ENCODE measurements at places on chromosomes 11 and 22.

GRCh38 chr22:29476116-29476515 is 3.9 kb upstream of the NEFH start:
- DNase-seq = no peak

DNA sequence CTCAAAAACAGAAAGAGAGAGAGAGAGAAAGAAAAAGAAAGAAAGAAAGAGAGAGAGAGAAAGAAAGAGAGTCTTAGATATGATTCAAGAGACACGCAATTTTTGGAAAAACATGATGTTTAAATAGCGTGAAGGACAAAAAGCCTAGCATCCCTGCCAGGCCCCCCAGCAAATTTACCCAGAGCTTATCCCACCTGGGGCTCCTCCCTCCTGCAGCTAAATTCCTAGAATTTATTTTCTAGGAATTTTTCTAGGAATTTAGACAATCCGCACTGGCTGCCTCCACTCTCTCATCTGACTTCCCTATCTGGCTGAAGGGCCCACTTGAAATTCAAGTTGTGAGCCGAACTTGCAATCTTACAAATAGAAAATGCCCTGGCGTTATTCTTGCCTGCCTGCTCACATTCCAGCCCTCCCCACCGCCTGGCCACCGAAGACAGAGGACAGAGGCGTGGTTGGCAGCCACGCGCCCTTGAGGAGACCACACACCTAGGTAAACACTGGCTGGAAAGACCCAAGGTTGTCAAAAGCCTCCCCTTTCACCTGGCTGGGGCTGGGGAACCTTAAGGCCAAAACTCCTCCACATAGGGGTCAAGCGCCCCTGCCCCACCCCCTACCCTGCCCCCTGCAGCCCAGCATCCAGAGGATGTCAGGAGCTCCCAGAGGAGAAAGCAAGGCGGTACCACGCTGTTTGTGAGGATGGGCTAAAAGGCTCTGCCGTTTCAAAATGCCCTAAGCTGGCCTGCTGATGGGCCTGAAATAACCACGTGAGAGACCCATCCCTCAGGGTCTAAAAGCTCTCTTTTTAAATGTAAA is 42.2 kb downstream of the AHNAK start:
- DNase-seq = no peak

- DNase-seq = peak; percentile 49
Observed at GRCh38 chr11:33970984-33971466, 79.1 kb upstream of the LMO2 start.

DNA sequence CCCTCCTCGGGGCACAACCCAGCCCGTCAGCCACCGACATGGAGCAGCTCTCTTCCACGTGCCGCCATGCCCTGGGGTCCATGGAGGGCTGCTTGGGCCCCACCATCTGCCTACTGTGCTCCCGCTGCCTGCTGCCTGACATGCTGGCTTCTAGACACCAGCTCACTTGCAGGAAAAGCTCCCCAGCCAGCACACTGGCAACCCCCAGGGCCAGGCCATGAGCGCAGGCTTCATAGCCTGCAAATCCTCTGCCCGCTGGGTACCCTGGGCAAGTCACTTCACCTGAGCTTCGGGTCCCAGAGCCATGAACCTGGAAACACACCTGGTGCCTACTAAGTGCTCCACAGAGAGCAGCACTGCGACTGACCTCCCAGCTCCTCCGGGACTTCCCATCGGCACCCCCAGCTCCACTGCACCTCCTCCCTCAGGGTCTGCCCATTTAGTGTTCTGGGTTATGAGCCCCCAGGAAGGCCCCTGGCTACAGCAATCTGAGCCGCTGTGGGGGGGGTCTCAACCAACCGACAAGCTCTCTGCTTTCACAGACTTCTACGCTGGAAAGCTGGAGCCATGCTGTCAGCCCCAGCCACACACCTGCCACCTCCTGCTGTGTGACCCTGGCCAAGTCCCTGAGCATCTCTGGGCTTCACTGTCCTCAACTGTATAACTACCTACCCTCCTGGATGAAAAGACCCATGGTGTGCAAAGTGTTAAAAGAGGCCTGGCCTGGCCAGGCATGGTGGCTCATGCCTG is 139.2 kb downstream of the CRYBB2 start:
- no peak for DNase-seq

- DNase-seq = peak; percentile 6
Observed at GRCh38 chr11:100778166-100778785, 91.2 kb downstream of the ARHGAP42 start.

DNA sequence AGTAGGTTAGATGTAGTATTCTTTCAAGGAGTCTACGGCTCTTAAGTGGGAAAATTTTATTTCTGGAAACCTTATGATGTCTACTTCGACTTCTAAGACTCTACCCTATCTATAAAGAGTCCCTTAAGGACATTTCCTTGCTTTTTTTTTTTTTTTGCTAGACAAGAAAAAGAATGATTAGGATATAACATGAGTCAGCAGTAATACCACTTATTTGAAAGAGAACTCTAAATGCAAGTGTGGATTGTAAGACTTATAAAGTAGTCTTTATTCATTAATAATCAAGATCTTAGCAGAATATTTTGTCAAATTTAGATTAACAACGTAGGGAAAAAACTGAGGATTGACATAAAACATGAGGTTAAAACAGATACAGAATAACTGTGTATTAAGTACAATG is 71.0 kb downstream of the DKK3 start:
- no peak for DNase-seq

DNA sequence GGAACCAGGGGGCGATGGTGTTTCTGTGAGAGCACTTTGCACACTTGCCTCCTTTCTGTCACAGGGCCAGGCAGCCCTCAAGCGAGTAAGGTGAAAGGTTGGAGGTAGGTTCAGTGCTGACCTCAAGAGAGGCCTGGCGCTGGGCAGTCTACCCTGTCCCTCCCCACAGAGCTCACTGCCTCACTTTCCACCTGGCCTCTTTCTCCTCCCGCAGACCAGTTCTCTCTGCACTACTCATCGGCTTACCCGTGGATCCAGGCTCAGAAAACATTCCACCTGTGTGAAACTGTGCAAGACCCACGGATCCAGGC is 16.8 kb downstream of the APOL5 start:
- no peak for DNase-seq

DNA sequence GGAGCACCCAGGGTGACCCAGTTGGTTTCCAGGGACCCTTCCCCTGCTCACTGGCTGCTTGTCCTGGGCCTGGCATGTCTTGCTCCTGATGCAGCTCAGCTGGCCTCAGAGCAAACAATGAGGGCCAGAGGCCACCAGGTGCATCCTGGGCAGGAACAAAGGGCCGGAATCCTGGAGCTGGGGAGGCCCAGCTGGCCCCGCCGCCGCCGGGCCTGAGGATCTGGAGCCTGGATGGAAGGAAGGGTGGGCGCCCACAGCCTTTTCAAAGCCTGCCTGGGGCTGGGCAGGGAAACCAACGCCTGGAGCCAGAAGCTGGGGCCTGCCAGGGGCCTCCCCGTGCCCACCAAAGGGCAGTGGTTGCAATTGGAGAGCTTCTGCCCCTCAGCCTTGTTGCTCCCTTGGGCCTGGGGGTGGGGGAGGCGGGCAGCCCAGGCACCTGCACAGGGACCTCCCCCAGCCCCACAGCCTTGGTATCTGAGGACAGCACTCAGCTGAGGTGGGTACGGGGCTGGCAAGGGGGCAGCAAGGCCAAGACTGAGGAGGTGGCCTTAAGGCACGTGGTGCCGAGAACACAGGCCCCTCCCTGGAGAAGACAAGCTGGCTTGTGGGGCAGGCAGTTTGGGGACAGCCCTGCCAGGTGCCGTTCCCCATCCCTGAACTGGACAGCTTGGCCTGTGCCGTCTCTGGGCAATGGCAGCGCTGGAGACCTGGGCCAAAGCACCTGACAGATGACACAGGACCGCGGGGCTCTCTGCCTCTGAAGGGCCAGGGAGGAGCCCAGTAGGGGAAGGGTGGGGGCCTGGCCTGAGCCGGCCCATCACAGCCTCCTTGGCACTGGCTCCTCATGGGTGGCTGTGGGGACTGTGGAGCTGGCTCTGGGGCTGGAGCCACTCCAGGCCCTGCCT is 7.1 kb upstream of the ADORA2A start:
- no peak for DNase-seq

DNA sequence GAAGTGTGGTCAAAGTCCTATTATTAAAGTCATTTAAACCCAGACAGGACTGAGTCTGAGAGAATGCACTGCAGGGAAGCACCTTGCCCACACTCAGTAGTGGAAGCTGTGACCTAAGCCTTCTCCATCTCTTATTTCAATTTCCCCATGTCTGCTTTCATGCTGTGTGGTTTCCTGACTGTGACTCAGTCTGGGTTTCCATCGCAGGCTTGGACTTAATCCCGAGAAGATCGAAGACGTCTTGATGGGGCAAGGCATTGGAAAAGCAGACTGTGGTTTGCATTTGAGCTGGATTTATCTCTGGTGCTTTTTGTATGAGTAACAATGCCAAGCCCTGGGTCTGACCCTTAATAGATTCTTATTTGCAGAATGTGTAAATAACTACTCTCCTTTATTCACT is 238.9 kb downstream of the NTM start:
- peak; percentile 96 for DNase-seq

DNA sequence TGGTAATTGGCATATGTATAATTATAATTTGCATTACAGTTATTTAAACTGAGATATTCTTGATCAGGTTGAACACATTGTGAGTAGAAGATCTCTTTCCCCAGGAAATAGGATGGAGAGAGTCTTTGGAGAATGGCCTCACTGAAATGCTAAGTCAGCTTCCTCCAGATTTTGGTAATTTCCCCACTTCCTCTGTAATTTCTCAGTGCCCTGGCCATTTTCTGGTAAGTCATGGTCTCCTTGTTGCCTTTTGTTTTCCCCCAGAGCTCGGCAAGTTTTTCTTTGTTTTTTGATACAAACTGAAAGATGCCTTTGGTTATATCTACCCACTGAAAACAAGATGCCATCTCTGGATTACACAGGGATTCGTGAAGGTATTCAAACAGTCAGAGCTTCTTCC is 12.8 kb upstream of the FBXO3 start:
- no peak for DNase-seq

DNA sequence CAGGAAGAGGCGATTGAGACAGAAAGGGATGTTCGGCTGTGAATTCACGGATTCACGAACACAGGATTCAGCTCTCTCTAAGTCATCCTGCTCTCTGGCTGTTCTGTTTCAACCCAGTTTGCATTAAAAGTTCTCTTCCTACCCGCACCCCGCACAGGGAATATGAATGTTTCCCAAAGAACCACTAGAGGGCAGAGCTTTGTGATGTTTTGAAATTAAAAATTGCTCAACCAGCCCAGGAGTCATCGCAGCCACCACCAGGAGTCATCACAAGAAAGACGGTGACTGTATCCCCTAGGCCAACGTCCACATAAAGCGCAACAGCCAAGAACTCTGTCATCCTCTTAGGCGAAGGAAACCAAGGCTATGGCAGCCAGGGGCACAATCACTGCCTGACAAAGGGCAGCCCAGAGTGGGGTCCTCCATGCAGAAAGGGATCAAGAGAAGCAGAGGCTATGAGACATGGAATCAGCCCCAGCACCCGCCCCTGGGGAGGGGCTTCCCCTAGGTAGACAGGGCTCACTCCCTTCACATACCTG is 122.4 kb downstream of the WT1 start:
- peak; percentile 86 for DNase-seq

DNA sequence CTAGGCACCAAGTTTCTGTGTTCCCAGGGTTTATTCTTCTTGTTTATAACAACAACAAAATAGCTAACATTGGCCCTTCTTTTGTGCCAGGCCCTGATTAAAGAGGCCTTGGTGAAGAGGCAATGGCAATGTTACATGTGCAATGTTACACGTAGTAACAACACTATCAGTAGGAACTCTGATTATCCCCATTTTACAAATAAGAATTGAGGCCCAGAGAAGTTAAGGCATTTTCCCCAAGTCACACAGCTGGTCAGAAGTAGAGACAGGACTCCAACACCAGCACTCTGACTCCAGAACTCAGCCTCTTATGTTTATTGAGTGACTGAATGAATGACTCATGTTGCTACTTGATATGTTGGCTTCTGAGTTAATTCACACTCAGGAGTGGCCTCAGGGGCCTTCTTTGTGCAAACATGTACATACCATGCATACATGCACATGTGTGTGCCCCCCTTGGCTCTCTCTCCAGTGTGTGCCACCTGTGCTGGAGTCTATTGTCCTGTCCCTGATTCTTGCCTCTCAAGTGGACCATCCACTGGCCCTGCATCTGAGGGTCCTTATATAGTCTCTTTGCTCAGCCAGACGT is 98.4 kb downstream of the TP53I11 start:
- no peak for DNase-seq

DNA sequence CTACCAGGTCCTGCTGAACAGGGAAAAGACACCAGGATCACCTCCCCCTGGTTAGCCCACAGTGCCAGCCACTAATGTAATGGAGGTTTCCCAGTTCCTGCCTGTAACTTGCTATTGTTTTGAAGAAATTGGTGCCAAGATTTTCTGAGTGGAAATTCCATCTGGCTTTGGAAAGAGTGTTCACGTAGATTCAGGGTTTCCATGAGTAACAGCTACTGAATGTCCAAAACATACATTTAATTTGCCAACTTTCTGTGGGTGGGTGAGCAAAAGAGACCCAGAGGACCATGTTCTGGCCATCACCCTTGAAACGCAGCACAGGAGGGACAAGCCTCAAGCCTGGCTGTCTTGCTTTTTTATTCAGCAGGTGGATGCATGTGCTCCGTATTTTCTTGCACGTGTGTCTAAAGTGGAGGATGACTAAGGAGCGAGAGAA is 8.8 kb upstream of the DKK3 start:
- DNase-seq = no peak

DNA sequence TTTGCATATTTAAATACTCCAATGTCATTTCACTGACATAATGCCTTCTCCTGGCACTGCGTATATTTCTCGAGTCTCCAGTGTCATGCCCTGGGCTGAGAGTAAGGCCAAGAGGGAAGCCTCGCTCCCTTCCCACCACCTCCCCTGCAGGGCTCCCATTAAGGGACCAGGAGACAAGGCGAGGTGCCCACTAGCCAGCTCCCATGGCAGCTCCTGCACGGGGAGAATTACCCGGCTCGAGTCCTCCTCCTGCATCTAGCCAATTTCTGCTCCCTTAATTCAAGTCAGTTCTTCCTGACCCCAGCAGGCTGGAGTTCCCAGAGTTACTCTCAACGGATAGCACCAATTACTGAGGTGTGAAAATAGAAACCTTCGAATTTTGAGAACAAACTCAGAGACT is 31.9 kb downstream of the OPCML start:
- no peak for DNase-seq

- DNase-seq = no peak
Observed at GRCh38 chr22:48204296-48204695, 1441.8 kb downstream of the TBC1D22A start.

GRCh38 chr22:20177217-20177911 is 26.5 kb upstream of the CCDC188 start:
- no peak for DNase-seq

GRCh38 chr11:71370020-71370747 is 78.0 kb downstream of the DHCR7 start:
- no peak for DNase-seq

- no peak for DNase-seq
Observed at GRCh38 chr22:16932577-16932976, 75.4 kb downstream of the GAB4 start.

GRCh38 chr11:20566591-20567434 is 32.6 kb upstream of the SLC6A5 start:
- no peak for DNase-seq

All from H4 (cell line).